ENCODE measurements at places on chromosomes 4 and X. TPM values are rescaled to one million over a fixed set of nuclear protein-coding genes. Genes with fewer than 3 reads are reported as not detected.
A peak's percentile ranks its signal among the peaks of the same experiment; 100 is the strongest.

DNA sequence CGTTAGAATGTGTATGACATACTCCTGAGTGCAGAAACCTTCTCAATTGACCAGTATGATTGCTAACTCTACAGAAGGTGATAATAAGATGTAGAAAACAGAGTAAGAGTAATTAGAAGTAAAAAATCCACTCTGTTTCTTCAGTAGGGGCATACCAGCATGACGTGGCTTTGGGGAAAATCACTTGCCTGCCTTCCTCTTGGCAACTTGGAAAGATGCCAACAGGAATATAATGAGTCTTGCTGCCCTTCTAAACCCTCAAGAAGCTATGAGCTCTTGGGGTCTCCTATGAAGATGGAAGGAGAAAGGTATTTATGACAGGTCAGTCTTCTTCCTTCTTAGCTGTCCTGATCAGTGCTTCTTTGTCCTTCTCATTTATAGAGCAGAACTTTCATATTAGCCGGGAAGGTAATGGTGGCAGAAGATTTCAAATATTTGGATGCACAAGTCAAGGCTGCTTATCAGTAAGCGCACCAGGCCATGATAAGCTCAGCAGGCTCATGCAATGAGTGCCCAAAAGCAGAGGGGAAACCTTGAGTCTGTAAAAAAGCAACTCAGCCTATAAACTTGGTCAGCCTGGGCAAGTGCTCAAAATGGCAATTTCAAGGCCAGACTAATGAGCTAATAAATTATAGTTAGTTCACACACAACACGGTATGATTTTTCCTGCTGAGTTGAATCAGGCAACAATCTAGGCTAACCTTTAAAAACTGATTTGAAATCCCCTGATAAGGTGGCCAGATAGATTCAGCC lies 69.7 kb upstream of the PPARGC1A start:
- DNase-seq = no peak

GRCh38 chr4:20194123-20195013 lies 57.3 kb upstream of the SLIT2 start:
- no peak for DNase-seq

DNA sequence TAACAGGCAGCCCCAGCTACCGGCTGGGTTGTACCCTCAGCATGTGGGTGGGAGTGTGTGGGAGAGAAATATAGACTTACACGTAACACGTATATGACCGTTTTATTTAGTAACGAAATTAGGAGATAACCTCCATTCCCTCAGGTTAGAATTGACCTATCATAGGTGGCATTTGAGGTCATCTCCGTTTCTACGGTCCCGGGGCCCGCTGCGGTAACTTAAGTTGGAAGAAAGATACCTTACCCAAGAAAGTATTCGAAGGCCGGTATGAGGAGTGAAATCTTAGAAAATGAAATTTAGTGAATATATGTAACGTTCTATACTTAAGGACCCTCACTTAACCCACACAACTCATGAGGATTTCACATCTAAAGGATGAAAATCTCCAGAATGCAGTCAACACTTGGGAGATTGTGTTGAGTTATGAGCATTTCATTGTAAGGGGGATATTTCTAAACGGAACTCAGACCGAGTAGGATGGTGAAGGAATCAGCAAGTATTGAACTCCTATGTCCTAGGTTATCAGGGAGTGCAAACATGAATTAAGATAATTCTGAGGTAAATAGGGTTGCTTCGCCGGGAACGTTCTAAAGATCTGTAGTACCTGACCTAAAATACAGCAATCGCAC lies 891 bp downstream of the CISD2 start:
- DNase-seq = no peak

DNA sequence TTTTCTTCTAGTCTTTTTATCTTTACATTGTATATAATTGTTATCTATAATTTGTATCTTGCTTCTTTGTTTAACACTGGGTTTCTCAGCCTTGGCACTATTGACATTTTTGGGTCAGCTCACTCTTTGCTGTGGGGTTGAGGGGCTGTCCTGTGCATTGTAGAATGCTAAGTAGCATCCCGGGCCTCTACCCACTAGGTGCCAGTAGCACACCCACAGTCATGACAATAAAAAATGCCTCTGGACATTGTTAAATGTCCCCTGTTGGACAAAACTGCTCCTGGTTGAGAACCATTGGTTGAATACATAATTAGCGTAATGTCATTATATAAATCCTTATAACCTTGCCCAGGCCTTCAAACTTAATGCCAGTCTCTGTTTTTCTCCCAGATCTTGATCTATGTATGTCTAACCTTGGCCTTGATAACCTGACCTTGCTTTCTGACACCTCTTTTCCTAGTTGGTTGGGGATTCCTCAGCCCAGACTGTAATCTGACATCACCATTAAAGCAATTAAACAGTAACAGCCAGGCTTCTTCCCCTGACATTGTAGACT lies 46.1 kb downstream of the DCX start:
- no peak for DNase-seq

GRCh38 chr4:172785613-172786012 lies 383.0 kb upstream of the GALNT7 start:
- no peak for DNase-seq

Gene CLDN34
- total RNA-seq = not detected

GRCh38 chr4:186604124-186604807 lies 48.9 kb upstream of the MTNR1A start:
- DNase-seq = no peak

GRCh38 chr4:105060628-105061027 lies 86.0 kb upstream of the TET2 start:
- peak; percentile 49 for DNase-seq

DNA sequence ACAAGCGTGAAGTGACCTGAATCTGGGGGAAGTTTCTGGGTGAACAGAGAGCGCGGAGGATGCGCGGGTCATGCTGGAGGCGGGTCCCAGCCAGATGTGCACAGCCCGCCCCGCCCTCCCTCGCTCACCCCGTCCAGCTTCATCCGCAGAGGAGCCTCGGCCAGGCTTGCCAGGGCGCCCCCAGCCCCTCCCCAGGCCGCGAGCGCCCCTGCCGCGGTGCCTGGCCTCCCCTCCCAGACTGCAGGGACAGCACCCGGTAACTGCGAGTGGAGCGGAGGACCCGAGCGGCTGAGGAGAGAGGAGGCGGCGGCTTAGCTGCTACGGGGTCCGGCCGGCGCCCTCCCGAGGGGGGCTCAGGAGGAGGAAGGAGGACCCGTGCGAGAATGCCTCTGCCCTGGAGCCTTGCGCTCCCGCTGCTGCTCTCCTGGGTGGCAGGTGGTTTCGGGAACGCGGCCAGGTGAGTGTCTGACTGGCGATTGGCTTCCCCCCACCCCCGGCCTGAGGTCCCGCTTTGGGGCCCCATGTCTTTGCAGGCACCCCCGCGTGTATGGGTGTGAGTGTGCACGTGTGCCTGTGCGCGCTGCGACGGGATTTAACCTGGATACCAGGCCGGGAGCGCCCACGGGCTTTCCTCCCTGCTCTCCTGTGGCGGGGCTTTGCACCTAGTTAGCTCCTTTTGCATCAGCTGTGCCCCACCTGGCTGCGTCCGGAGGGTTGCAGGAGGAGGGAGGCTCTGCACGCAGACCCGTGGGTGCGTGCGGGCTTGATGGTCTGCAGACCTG lies at the start of gene EGFL6:
Gene EGFL6 (plus strand): TSS at position 123 of the 782 bp plus-strand sequence. CDS start 261 bp downstream, at position 384.
- DNase-seq = no peak

DNA sequence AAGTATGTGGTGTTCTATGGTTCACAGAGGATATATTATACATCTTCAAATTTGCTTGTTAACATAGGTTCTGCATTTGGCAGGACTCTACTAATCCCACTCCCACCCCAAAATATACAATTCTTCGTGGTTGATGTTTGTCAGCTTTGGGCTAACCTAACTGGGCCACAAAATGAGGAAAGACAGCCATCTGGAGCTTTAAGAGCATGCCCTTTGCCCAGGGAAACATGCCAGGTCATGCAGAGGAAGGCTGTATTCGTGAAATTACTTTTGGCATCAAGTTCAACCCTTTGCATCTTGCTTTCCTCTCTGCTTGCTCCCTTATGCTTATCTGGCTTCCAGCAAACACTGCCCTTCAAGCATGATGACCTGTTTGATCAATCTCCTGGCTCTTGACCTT lies 46.8 kb upstream of the F9 start:
- no peak for DNase-seq

- peak; percentile 34 for DNase-seq
Measured at GRCh38 chrX:148270499-148270898, 229.9 kb upstream of the AFF2 start.

Gene N4BP2
- total RNA-seq = 12.8 TPM

DNA sequence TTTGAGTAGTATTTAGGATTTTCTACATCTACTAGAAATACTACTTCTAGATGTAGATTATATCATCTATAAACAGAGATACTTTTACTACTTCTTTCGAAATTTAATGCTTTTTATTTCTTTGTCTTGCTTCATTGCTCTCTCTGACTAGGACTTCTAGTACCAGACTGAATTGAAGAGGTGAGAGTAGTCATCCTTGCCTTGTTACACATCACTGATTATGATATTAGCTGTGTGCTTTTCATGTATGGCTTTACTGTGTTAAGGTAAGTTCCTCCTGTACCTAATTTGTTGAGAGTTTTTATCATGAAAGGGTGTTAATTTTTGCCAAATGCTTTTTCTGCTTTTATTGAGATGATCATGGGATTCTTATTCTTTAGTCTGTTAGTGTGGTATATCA lies 19.6 kb upstream of the IL2 start:
- no peak for DNase-seq

GRCh38 chr4:113904877-113905276 lies 74.6 kb downstream of the ARSJ start:
- DNase-seq = no peak

DNA sequence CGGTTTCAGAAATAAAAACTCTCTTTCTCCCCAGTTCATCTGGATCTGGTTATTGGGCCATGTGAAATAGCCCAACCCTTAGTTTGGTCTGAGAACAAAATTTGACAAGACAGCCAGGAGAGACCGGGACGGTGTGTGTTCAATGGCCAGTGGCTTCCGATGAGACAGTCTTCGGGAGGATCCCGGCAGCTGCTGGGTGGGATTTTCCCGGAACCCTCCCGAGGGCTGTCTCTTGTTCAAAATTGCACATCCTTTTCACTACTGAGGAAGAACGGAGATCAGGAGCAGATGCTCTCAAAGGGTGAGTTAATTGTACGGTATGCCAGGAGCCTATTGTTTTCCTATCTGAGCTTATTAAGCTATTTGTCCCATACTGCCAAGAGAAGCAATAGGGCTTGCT lies 166.5 kb downstream of the PRR32 start:
- DNase-seq = no peak

- no peak for DNase-seq
Measured at GRCh38 chr4:165539801-165540200, 161.0 kb downstream of the CPE start.

Gene GPRASP2
- total RNA-seq = 0.59 TPM

- no peak for DNase-seq
Measured at GRCh38 chr4:139599076-139599475, 43.1 kb upstream of the SETD7 start.

DNA sequence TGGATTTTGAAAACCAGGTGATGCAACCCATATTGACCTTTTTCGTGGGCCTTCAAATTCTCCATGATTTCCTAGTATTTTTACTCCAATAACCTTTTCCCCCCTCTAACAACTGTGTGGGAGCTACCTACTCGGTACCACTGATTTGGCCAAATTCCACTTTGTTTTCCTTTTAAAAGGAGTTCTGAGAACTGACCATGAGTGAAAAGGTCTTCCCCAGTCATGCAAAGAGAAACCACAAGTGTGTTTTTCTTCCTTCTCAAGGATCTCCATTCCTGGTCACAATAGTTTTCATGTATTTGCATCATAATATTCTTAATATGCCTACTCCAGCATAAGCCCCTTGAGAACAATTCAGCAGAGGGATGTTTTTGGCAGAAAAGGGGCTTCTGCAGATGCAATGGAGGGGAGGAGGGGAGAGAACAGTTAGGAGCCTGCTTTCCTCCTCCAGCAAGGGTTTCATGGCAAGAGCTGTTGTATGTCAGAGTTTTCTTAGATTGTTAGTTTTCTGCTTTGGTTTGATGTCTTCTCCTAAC lies 195.3 kb upstream of the ANXA3 start:
- no peak for DNase-seq

Gene TKTL2
- 0.27 TPM for total RNA-seq

GRCh38 chrX:48945517-48946348 lies 11.7 kb downstream of the OTUD5 start:
- DNase-seq = peak; percentile 65

GRCh38 chr4:54439831-54440243 lies 210.7 kb downstream of the PDGFRA start:
- DNase-seq = peak; percentile 2

DNA sequence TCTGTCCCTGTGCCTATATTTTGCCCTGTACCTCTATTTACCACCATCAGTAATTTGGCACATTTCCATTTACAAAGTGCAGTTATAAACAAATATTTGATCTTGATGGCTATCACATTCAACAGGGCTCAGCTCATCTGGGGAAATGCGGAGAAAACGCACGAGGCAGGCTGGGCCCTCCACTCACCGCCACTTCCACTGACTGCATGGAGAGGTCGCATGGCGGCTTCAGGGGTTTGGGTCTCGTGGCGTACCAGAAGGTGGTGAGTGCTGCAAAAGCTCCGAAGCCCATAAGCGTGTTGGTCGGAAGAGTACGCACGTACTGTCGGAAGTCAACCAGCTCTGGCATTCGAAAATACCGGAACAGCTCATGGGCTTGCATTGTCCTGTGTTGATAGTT lies 22.6 kb downstream of the ACSL1 start:
- no peak for DNase-seq

Gene LRIT3
- total RNA-seq = 0.32 TPM

Gene GAGE10
- total RNA-seq = not detected

Gene KLHL13
- total RNA-seq = not detected

DNA sequence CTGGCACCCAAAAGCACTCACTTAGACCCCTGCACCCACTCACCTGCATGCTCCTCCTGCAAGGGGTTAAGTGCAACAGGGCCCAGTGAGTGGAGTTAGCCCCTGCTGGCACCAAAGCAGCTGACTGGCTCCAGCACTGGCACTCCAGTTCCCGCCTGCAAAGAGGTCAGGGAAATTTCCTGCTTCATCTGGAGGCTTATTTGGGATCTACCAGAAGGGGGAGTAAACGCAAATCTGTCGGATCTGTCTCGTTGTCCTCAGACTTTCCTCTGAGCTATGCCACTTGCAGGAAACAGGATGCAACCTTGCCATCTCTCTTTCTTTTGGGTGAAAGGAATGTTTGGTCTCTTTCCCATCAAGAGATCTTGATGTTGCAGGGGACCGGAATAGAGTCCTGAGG lies 435.6 kb downstream of the PCDH10 start:
- no peak for DNase-seq

- no peak for DNase-seq
Measured at GRCh38 chr4:24730256-24731001, 64.9 kb upstream of the SOD3 start.

- no peak for DNase-seq
Measured at GRCh38 chr4:10164877-10165283, 48.3 kb upstream of the WDR1 start.

- peak; percentile 56 for DNase-seq
Measured at GRCh38 chr4:77240469-77241066, 83.6 kb downstream of the CCNG2 start.

DNA sequence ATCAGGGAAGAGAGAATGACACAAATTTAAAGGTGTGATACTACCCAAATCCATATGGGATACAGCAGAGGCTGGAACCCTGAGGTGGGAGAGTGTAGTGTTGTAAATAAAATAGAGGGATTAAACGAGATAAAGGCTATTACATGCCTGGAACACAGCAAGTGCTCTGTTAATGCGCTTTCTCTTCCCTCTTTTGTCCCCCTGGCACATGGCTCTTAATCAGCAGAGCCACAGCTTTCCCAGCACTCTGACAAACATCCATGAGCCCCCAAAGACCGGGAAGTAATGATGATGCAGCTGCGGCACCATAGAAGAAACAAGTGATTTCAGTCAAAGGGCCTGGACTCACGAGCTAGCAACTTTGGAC lies 85.9 kb downstream of the RASL11B start:
- no peak for DNase-seq

Gene HNRNPDL
- 370 TPM for total RNA-seq

GRCh38 chr4:152540941-152541340 lies 5.0 kb upstream of the FBXW7 start:
- DNase-seq = no peak

Measured in B cell (primary cell).